Transverse colon (tissue), 4 donors: ENCODE measurements at places on chromosomes 6 and 20. TPM values are rescaled to one million over a fixed set of nuclear protein-coding genes. Genes with fewer than 3 reads are reported as not detected.

- DNase-seq = peak; percentile 36
Observed at GRCh38 chr20:5784735-5785134, 34.5 kb downstream of the SHLD1 start.

- no peak for DNase-seq
Observed at GRCh38 chr6:161405418-161405817, 131.6 kb upstream of the AGPAT4 start.

GRCh38 chr6:143372199-143372882 lies 78.2 kb downstream of the ADAT2 start:
- DNase-seq = no peak

DNA sequence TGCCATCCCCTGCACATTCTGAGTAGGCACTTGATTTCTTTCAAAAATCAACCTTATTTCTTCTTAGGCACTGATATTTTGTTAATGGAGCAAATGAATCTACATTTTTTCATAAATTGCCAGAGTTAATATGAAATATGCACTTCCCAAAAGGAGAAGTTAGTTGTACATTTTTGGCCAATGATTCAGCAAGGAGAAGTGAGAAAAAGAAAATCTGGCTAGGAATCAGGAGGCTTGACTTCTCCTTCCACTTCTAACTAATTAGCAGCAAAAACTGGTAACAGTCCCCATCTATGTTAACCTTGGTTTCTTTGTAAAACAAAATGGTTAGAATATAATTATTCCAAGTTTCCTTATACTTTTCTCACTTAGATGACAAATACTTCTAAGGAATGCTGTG lies 7.0 kb upstream of the DSE start:
- DNase-seq = no peak

- DNase-seq = no peak
Observed at GRCh38 chr6:56793938-56794337, 151.2 kb upstream of the DST start.

DNA sequence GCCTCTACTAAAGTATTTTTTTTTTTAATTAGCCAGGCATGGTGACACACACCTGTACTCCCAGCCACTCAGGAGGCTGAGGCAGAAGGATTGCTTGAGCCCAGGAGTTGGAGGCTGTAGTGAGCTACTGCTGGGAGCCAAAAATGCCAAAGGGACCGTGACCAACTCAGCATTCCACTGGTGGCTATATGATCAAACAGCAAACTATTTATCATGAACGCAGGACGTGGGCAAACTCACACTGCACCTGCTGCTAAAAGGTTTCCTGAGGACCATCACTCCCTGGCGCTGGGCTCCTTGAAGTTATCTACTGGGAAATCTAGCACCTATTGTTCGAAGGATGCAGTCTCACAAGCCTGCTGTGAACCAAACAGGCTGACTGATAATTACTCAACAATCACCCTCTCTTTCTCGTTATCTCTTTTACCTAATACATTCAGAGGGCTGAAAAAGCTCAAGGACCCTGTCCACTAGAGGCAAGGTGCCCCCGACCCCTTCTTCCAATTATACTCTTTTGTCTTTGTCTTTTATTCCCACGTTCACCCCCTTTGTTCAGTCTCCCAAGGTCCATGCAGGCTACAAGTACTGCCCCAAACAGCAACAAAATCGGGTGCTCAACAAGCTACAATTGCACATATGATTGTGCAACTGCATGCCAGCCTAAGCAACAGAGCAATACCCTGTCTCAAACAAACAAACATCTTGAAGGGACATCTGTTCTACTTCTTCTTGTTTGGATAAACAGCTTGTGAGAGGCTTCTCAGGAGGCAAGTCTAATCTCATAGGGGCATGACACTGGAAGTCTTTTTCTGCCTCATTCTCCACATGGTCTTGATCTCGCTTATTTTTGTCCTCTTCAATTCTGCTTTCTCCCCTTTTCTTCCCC lies 47.7 kb upstream of the PLN start:
- no peak for DNase-seq

DNA sequence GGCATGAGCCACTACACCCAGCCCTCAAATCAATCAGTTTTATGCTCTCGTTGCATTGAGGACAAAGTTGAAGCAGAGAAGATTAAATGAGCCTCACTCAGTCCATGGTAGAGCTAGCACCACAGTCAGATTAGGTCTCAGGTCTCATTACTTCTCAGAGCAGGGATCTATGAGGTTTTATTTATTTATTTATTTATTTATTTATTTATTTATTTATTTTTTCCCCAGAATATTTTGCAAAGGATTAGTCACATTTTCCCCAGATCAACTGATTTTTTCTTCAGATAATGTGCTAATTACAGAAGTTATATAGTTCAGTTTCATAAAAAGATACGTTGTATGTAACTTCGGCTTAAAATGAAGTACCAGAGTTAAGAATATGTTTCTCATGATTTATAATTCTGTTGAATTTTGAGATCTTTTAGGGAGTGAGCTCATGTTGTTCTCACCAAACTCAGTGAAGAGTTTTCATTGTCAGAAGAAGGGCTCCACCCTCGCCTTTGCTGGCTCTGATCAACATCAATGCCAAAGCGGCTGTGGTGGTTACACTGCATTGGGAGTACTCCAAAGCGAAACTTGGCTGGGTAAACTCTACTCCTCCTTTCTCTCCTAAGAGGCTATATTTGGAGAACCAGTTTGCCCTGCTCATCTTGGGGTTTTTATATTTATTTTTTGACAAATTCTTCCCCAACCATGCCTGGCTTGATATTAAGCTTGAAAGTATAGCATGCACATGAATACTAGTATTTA lies 12.9 kb upstream of the ID4 start:
- no peak for DNase-seq

DNA sequence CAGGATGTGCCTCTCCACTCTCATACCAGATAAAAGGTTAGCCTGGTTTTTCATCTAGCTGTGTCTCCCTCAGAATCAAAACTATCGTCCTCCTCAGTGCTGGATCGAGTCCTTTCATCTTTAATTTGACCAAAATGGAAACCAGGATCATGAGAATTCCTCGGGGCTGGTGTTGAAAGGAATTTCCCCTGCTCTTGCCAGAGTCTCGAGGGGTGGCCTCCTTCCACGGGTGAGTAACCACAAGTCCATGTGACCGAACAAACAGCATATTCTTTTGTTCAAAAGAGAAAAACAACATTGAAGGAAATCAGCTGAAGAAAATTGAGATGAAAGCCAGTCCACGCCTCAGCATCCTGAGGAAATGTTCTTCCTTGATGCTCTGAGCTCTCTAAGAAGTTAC lies 165.9 kb upstream of the CDYL start:
- DNase-seq = peak; percentile 26

UCKL1 gene
- 41.1 TPM for total RNA-seq

TAP2 gene
- total RNA-seq = 12.3 TPM
